ENCODE measurements at places on chromosomes 13 and 19.

- no peak for DNase-seq
Observed at GRCh38 chr13:42064259-42064658, 15.8 kb downstream of the DGKH start.

DNA sequence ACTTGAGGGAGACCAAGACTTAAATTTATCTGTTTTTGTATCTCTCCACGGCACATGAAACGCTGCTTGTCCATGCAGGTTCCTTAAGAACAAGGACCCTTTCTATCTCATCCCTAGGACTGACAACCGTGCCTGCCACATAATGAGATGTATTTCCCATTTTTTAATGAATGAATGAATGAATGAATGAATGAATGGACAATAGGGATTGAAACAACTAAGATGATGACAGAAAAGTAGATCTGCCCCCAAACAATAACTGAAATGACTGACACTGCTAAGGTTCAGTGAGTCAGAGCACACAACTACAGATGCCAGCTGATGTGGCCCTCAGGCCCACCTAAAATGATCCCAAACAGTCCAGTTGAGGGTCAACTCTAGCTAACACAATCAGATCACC, 69.8 kb downstream of the USP12 start:
- DNase-seq: no peak

DNA sequence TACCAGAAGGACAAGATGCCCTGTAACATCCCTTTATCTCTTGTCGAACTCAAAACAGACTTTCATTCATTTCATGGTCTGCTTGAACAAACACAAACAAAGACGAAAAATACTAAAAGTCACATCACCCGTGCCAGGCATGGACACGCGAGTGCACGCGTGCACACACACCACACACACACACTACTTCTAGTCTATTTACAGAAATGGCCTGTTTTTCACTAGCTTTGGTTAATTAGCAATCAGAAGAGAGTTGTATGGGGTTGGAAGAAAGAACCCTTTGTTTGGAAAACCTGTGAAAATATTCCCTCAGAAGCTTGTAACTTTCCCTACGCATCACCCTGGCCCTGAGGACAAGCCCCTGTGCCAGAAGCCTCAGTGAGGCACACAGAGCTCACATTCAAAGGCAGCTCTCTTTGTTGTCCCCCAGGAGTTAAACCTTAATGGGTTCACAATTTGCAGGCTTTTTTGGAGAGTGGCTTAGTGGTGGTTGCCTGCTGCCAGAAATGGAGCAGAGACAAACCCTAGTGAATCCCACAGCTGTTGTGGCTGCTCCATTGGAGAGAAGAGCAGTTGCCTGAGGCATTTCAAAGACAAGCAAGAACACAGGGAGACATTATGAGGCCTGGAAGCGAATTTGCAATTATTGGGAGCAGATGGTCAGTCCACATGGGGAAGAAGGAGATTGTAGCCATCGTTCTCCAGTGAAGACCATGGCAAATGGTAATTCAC, 55.9 kb downstream of the STARD13 start:
- DNase-seq: peak; percentile 75

GRCh38 chr13:83538636-83539035, 343.6 kb downstream of the SLITRK1 start:
- no peak for DNase-seq

- DNase-seq: no peak
Observed at GRCh38 chr19:6126335-6126974, 9.0 kb upstream of the ACSBG2 start.

- no peak for DNase-seq
Observed at GRCh38 chr13:49444524-49445395, 686 bp downstream of the SETDB2 start.

GRCh38 chr19:44741841-44742329, 6.6 kb upstream of the BCL3 start:
- no peak for DNase-seq

DNA sequence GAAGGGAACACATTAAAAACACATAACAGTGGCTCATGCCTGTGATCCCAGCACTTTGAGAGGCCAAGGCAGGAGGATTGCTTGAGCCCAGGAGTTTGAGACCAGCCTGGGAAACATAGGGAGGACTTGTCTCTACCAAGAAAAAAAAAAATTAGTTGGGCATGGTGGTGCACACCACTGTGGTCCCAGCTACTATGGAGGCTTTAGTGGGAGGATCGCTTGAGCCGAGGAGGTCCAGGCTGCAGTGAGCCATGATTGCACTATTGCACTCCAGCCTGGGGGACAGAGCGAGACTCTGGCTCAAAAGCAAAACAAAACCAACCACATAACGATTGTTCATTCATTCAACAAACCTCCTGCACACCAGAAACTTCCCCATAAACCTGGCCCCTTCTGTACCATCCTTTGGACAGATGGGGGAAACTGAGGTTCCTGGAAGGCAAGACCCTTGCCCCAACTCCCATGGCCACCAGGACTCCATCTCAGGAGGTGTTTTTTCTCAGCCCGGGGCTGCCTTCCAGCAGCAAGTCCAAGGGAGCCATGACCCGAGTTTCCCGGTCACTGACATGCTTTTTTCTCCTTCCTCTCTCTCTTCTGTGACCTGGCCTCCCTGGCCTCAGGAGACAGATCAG, 4.3 kb downstream of the FOSB start:
- DNase-seq: no peak

DNA sequence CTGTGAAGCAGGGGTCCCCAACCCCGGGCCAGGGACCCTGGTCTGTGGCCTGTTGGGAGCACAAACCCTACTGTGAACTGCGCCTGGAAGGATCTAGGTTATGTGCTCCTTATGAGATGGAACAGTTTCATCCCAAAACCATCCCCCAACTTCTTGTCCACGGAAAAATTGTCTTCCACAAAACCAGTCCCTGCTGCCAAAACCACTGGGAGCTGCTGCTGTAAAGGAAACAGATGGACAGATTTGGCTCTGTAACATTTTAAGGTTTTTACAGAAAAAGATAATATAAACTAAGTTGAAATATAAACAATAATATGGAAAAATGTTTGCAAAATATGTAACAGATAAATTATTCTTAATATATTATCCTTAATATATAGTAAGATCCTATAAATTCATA, 73.7 kb downstream of the COG6 start:
- DNase-seq: no peak

DNA sequence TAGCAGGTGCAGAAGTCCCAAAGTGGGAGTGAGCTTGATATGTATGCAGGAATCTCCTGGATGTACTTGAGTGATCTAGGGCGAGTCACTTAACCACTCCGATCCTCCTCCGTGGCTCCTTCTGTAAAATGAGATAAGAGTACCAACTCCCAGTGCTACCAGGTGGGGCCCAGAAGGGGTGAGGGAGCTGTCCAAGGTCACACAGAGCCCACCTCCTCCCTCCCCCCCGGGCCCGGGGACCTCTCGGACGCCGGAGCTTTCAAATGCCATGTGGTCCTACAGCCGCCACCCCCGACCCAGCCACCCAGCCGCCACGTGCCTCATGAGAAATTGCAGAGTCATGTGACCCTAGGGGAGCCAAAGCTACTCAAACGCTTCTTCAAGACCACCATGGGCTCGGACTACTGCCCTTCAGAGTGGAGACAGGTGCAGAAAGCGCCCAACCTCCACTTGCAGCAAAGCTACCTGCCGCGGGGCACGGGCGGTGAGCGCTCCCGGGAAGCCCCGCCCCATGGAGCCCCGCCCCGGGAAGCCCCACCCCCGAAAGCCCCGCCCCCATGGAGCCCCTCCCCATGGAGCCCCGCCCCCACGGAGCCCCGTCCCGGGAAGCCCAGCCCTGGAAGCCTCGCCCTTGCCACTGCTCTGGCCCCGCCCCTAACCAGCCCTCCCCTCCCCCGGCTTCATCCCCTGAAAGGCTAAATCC, 10.1 kb upstream of the ZNF358 start:
- no peak for DNase-seq

DNA sequence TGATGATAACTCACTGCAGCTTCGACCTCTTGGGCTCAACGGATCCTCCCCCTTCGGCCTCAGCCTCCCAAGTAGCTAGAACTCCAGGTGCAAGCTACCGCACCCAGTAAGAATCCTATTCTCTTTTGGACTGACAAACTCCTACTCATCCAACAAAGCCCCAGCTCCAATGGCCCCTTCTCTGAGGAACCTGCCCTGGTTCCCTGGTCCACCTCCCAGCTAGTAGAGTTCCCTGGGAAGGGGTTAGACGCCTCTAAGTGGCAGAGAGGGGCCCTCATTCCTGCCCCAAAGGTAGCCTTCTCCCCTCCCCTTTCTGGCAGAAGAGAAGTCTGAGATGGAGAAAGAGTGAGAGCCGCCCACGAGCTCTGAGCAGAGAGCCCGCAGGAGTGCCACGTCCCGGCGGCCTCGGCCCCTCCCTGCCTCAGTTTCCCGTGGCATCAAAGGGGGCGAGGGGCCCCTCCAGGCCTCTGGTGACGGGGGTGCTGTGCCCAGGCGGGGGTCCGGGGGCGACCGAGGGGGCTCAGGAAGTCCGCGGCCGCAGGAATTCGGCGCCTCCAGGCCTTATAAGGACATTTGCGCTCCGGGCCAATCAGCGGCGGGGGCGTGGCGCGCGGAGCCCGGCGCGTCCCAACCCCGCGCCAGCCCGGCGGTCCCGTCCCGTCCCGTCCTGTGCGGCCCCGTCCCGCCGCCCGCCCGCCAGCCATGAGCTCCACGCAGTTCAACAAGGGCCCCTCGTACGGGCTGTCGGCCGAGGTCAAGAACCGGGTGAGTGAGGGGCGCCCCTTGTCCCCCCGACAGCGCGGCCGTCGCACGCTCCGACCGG, at the start of gene CNN2:
TSS of gene CNN2 (plus strand) at position 649 of the 823 bp plus-strand sequence. CDS start at position 703, 54 bp downstream.
- no peak for DNase-seq

GRCh38 chr13:76286178-76286577, 600.0 kb downstream of the KCTD12 start:
- no peak for DNase-seq

DNA sequence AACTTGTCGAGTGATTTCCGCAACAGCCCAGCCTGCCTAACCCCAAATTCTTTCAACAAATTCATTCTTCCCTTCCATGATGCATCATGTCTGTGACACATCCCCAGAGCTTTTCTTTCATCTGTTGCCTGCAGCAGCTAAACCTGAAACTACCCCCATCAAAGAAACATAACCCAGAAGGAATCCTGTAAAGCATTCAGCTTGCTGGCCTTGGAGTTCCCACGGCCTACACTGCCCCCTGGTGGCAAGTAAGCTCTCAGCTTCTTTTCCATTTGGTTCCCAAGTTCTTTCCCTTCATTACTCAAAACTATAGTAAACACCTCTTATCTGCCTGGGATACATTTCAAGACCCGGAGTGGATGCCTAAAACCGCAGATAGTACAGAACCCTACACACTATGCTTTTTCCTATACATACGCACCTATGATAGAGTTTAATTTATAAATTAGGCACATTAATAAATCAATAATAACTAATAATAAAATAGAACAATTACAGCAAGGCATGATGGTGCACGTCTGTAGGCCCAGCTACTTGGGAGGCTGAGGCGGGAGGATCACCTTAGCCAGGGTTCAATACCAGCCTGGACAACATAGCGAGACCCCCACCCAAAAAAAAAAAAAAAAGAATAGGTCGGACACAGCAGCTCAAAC, 7.4 kb downstream of the ETHE1 start:
- peak; percentile 17 for DNase-seq

DNA sequence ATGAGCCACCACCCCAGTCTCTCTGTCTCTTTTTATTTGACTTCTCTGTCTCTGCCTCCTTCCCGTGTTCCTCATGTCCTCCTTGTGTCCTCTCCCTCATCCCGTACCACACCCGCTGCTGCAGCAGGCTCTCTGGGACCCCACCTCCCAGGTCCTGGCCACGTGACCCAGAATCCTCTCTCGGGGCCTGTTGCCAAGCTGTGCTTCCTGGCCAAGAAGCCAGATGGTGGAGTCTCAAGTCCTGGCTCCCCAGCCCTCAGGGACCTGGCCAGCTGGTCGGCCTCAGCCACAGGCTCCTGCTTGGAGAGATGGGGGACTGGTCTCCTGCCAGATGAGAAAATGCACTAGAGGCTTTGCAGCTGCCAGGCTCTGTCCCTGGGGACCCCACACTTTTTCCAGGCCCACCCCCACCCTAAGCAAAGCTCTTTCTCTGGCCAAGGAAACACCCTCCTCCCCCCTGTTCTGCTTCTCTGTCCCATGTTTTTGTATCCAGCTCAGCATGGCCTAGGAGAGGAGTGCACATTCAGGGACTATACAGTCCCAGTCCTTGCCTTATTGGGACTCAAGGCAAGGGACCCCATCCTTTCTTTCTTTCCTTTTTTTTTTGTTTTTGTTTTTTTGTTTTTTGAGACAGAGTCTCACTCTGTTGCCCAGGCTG, 34.3 kb upstream of the SHKBP1 start:
- DNase-seq: no peak

- DNase-seq: no peak
Observed at GRCh38 chr13:50401721-50402465, 386.6 kb downstream of the KCNRG start.

GRCh38 chr13:109160357-109160756, 530.9 kb downstream of the MYO16 start:
- no peak for DNase-seq

DNA sequence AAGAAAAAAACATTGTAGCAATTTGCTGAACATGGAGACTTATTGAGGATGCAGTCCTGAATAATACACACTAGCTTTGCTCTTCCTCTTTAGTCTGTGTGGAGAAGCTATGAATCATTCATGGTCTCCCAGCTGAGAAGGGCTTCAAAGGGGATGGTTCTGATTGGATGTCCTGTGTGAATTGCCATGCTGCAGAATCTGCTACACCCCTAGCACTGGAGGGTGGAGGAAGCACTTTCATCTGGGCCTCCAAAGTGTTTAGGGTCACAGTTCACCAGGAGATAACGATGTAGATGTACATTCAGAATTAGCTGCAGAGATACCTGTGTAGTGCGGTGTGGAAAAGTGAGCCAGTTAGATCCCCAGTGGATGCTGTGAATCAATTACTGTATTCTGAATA, 321.1 kb upstream of the EDNRB start:
- DNase-seq: no peak

DNA sequence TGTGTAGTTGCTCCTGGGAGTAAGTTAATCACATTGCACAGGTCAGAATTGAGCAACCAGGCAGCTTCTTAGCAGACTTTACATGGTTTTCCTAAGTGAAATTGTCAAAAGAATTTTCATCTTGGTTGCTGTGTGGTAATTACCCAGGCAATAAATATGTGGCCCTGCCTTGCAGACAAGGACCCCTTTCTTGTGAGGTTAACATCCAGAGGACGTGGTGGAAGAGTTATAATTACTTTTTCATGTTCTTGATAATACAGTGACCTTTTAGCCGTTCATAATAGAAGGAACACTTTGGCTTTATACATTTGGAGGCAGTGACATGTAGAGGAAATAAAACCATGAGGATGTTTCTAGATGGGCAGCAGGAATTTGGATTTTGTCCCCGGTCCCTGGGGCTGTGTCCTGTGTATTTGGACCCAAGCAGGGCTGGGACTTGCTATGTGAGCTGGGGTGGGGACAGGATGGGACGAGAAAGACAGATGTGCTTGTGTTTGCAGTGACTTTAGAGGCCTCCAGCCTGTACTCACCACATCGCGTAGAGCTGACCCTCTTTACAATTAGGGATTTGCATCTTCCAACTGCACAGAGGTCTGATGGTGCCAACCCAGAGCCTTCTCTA, 156.2 kb downstream of the STK24 start:
- no peak for DNase-seq

GRCh38 chr13:59391696-59392095, 772.0 kb downstream of the DIAPH3 start:
- DNase-seq: no peak

- DNase-seq: no peak
Observed at GRCh38 chr13:42384265-42384664, 112.3 kb downstream of the AKAP11 start.

- no peak for DNase-seq
Observed at GRCh38 chr13:35791184-35791851, 314.8 kb upstream of the MAB21L1 start.
